Stimulated activated CD8-positive, alpha-beta memory T cell treated with anti-CD3 and anti-CD28 coated beads, Interleukin-15, amount 100 ng/mL, for 48 hours (primary cell): ENCODE measurements at places on chromosomes 7 and 10.

- no peak for DNase-seq
These were observed 16.1 kb downstream of the BRAT1 start for GRCh38 chr7:2539031-2539911.

DNA sequence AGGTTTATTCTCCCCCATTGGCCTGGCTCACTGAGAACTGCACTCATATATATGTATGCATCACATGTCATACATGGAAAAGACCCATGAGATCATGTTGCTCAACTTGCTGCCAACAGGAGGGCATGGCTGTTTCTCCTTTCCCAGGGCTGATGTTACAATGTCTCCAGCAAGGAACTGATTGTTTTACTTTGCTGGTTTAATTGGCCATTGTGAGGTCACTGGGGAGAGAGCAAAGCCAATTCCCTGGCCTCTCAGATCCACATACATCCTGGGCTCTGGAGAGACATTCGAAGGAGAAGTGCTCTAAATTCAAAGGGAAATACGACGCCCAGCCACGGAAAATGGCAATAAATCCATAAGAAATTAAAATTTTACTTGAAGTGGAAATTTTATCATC lies 287.8 kb downstream of the WDR11 start:
- DNase-seq, result no peak

DNA sequence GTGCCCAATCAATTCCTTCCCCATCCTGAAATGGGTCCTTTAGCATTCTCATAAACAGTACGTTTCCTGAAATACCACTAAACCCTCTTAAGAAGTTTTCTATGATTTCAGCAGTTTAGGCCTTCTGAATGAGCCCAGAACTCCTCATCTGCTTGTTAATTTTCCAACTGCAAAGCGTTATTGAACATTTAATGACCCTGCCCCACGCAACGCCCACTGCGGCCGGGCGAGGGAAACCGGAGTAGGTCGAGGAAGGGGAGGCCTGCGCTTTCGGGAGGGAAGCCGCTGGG lies 608 bp upstream of the UBN2 start:
- DNase-seq, result no peak

GRCh38 chr7:22864855-22865601 lies 42.4 kb upstream of the TOMM7 start:
- no peak for DNase-seq

DNA sequence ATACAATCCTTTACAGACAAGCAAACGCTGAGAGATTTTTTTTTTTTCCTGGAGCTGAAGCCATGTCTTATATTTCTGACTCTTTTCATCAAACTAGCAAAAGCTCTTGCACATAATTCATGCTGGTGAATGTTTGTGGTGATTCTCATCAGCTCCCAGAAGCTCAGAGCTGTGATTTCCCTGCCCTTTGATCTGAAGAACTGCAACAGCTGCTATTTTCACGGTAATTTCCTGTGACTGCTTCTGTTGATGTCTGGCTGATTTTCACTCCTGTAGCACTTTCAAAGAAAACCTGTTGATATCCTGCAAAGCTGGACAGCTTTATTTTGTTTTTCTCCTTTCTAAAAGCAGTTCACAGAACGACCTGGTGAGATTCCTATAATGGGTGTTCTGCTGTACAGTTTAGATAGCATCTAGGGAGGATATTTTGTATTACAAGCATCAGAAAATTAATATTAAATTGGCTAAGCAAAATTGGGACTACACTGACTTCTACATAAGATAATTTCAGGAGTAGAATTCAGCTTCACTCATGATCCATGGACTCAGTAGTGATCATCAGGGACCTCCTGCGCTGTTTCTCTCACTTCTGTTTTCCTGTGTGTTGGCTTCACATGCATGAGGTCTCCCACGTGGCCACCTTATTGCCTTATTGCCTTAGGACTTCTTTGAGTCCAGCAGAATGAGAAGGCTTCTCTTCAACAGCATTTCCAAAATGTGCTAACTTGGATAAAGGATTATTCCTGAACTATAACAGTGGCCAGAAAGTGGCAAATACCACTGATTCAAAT lies 1111.6 kb upstream of the SORCS1 start:
- DNase-seq, result no peak

DNA sequence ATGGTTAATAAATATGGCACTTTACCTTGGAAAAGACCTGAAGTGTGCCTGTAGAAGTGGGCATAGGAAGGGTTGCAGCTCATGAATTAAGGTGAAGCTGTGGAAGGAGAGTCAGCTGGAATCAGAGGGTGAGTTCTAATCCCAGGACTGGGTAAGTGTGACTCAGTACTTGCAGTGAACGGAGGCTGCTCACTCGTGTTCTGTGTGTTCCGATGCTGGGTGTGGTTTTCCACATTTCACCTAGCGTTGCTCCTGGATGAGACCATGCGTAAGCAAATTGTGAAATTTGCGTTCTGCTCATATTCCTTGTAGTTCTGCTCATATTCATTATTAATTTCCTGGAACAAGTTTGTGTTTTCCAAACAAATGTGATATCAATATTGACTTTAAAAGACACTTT lies 22.4 kb upstream of the TMEM236 start:
- DNase-seq, result no peak

DNA sequence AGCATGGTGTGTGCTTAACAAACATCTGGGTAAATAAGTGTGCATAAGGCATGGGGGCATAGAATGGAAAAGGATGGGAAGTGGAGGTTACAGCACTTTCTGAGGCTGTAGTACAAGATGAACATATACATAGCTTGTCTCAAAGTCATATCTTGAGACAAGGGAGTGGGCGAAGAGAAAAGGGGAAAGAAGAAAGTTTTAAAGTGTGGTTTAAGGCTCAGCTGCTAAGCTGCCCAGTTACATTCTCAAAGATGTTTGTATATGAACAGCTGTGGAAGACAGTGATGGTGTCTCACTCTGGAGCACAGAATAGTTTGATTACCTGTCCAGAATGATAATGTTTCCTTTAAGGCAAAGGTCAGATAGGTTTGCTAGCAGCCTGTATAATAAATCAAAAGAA lies 61.9 kb upstream of the LANCL2 start:
- DNase-seq, result no peak
